Activated CD8-positive, alpha-beta memory T cell treated with anti-CD3 and anti-CD28 coated beads, Interleukin-2, amount 50 U/mL, for 4 hours (primary cell): ENCODE measurements at places on chromosomes 12 and 14.

GRCh38 chr14:23532658-23533057 lies 18.9 kb downstream of the ZFHX2 start:
- DNase-seq, result no peak

DNA sequence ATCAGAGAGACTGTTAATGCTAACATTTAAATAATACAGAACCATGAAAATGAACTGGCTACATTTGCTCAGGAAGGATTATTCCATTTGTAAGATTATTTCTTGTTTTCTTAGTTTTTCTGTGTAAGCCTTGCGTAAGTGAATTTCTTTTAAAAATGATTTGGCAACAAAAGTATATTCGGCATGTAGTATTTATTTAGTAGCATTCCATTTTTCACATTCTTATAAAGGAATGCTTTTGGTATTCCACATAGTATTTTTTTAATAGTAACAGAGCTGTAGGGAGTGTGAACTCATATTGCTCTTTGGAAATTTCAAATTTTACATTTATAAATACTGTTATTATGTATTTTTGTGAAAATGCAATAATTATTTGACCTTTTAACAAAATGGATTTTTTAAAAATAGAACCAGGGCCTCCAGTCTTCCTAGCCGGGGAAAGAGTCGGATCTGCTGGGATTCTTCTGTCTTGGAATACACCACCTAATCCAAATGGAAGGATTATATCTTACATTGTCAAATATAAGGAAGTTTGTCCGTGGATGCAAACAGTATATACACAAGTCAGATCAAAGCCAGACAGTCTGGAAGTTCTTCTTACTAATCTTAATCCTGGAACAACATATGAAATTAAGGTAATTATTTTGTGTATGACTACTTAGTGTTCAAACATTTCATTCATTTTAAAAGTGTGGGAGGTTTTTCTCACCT lies 1.2 kb downstream of the PTPRQ start:
- no peak for DNase-seq

DNA sequence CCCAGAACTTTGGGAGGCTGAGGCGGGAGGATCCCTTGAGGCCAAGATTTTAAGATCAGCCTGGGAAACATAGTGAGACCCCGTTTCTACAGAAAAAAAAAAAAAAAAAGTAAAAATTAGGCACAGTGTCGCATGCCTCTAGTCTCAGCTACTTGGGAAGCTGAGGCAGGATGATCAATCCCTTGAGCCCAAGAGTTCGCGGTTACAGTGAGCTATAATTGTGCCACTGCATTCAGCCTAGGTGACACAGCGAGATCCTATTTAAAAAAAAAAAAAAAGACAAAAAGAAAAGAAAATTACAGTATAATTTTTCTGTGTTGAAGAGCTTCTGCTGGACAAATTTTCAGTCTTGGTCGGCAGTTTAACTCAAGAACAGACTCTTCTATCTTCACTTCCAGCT lies 133.9 kb upstream of the FGD4 start:
- no peak for DNase-seq

GRCh38 chr14:103568952-103569351 lies 6.2 kb downstream of the COA8 start:
- DNase-seq, result no peak

- no peak for DNase-seq
Measured at GRCh38 chr12:46459861-46460545, 87.4 kb upstream of the SLC38A2 start.

- DNase-seq, result no peak
Measured at GRCh38 chr14:101395779-101396178, 165.5 kb upstream of the DIO3 start.

DNA sequence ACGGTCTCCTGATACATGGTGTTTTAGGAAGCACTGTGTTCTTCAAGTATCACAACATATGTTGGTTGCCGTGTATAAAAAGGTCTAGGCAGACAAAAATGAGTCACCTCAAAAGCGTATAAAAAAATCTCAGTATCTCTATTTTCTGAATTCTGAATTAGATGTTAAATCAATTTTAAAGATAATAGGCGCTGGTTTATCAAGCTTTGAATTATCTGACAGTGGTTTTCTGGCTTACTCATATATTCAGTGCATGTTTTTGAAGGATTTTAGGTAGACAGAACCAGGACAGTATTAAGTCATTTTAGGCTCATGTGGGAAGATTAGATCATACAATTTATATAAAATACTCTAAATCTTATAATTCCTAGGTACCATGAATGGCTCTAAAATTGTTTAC lies 110.8 kb downstream of the TMTC2 start:
- DNase-seq, result no peak

DNA sequence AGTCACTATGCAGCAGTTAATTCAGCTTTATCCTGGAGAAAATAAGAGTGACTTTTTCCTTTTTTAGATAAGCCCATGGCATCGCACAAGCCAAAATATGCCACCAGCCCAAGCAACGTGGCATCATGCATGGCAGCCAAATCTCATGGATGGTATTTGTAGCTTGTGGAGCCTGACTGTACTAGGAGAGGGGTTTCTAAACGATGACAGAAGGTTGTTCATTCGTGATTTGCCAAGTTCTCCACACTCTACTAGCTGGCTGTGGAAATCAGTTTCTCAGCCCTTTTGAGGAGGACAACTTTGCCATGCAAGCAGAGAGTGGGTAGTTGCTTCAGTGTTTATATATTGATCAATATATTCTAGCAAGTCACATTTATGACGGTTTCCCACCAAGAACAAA lies 41.4 kb upstream of the ATXN2 start:
- no peak for DNase-seq

- no peak for DNase-seq
Measured at GRCh38 chr14:30283822-30284446, 275.0 kb upstream of the G2E3 start.

GRCh38 chr14:48792376-48793024 lies 793.7 kb downstream of the RPS29 start:
- no peak for DNase-seq

- DNase-seq, result no peak
Measured at GRCh38 chr12:130433411-130433810, 95.7 kb downstream of the PIWIL1 start.

GRCh38 chr12:111353603-111354295 lies 15.1 kb downstream of the PHETA1 start:
- no peak for DNase-seq
